Stimulated activated CD4-positive, alpha-beta T cell treated with anti-CD3 and anti-CD28 coated beads, Interleukin-1b, Interleukin-23, amount 100 ng/mL, for 48 hours (primary cell): ENCODE measurements at places on chromosomes 16 and 17.
A peak's percentile ranks its signal among the peaks of the same experiment; 100 is the strongest.

DNA sequence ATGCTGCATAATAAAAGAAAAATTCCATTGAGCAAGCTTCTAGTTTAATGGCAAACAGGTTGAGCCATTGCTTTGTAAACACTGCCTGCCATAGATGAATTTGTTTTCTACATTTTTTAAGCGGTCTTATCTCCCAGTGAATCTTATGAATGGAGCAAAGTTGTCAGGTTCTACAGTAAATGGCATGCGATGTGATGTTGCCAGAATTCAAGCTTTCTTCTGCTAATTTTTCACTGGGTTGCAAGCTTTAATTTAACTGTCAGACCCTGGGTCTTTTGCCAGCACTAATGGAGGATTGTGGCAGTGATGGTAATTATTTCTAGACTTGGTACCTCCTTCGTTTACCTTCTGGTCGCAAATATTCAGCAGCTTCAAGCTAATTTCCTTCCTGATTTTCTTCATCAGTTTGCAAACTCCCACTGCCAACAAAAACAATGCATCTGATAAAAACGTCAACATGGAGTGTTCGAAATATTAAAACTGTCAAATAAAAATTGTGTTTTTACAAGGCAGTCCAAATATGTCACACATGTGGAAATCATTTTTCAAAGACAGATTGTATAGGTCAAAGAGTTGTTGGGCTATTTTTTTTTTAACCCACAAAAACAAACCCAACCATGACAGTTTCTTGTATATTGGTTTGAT, 274.2 kb upstream of the ERCC4 start:
- DNase-seq = no peak

- no peak for DNase-seq
Measured at GRCh38 chr16:67652578-67653127, 7.4 kb downstream of the ACD start.

DNA sequence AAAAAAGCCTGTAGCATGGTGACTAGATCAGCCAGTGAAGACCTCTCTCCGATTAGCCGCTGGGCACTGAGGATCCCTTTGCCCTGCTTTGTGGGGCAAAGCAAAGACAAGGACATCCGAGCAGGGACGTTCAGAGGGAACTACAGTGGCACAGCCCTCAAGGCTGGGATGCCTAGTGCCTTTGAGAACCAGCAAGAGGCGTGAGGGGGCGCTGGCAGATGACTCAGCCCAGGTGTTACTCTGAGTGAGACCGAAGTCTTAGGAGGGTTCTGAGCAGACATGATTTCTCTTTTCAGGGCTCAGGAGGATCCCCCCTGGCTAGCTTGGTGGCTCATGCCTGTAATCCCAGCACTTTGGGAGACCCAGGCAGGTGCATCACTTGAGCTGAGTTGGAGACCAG, 178.6 kb downstream of the CPPED1 start:
- DNase-seq = no peak

GRCh38 chr17:19460700-19461099, 49.7 kb downstream of the RNF112 start:
- DNase-seq = no peak

- no peak for DNase-seq
Measured at GRCh38 chr16:50809561-50809960, 67.7 kb downstream of the CYLD start.

GRCh38 chr17:30477774-30478115, 537 bp downstream of the GOSR1 start:
- no peak for DNase-seq

DNA sequence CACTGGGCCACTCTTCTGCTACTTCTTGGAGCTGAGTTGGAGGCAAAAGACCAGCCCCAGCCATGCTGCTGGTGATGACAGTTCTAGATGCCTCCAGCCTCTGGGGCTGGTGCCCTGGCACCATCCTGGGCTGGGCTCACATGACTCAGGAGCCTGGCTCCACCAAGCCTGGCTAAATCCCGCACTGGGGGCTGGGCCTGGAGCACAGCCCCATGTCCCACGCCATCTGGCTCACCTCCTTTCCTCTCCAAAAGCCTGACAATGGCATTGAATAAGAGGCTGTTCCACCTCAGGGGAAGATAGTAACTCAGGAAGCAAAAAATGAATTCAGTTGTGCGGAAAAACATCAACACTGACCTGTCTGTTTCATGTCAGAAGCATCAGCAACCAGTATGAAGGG, 45.1 kb upstream of the MTSS2 start:
- DNase-seq = no peak

- no peak for DNase-seq
Measured at GRCh38 chr16:62717026-62717425, 680.8 kb upstream of the CDH8 start.

DNA sequence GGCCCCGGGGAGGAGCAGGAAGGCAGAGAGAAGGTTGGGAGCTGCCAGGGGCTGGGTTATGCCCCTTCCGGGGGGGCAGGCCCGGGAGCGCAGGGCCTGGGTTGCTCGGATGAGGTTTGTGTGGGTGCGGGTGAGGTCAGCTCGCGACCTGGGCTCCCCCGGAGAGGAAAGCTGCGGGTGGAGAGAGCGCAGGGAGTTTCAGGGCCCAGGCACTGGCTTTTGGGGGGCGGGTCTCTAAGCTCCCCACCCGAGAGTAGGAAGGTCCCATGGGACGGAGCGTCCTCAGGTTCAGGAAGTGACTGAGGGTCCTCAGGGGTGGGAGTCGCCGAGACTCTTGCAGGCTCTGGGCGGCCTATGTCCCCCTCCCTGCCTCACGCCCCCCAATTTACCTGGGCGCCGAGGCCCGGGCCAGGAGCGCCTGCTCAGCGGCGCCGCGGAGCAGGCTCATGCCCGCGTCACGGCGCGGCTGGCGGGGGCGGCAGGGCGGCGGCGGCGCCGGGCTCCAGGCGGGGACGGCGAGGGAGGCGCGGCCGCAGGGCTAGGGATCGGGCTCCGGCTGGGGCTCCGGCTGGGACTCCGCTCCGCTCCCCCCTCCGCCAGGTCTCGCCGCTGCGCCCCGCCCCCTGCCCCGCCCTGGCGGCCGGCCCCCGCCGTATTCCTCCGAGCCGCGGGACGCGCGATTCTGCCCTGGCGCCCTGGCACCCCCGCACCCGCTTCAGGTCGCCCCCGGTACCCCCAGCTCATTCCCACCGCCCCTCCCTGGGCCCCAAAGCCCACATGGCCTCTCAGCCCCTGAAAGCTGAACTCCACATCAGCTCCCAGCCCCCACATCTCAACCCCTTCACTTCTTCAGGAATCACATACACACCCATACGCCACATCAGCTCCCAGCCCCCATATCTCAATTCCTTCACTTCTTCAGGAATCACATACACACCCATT, at the start of gene DOK4:
Gene DOK4, minus strand, starts transcription at position 578 of the 942 bp plus-strand sequence. CDS start 6,986 bp downstream, outside the sequence.
- DNase-seq = peak; percentile 76

- DNase-seq = no peak
Measured at GRCh38 chr16:57955572-57956188, 15.2 kb downstream of the CNGB1 start.

- DNase-seq = no peak
Measured at GRCh38 chr16:4113358-4114256, 2.6 kb downstream of the ADCY9 start.

DNA sequence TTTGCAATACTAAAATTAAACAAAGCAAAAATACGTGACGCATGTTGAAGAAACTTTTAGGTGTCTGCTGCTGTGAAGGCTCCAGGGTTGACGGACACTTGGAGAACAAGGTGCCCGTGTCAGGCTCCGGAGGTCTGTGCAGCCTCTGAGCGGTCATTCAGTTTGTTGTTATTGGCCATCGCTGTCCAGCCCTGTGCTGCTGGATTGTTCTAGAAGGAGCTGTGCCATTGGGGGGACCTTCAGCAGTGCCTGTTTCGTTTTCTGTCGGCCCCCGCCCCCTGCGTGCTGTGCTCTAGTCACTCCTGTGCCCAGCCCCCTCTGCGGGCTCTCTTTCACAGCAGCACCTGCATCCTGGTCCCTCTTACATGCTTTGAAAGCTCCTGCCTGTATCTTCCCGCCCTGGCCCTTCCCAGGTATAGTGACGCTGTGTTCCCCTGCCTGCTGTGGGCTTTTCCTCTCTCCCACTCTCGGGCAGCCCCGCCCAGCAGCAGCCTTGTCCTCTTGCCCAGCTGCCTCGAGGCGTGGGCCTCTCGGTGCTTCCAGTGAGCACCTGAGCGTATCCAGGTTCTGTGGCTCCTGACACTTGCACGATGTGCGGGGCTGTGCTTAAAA, 50.7 kb downstream of the RNF213 start:
- DNase-seq = no peak

- DNase-seq = peak; percentile 86
Measured at GRCh38 chr16:2969545-2970521, 685 bp downstream of the PAQR4 start.

DNA sequence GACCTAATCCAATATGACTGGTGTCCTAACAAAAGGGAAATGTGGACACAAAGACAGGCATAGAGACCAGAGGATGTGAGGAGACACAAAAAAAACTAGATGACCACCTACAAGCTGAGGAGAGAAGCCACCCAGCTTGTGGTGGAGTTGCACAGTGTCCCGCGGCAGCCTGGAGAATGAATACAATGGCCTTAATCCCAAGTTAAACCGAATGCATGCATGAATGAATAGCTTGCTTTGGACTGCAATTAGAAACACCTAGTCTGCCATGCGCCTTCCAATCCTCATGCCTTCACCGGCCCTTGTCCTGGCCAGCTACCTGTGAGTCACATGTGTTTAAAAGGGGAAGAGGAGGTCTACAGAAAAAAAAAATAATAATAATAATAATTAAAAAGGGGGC, 72.0 kb downstream of the CNGB1 start:
- no peak for DNase-seq

DNA sequence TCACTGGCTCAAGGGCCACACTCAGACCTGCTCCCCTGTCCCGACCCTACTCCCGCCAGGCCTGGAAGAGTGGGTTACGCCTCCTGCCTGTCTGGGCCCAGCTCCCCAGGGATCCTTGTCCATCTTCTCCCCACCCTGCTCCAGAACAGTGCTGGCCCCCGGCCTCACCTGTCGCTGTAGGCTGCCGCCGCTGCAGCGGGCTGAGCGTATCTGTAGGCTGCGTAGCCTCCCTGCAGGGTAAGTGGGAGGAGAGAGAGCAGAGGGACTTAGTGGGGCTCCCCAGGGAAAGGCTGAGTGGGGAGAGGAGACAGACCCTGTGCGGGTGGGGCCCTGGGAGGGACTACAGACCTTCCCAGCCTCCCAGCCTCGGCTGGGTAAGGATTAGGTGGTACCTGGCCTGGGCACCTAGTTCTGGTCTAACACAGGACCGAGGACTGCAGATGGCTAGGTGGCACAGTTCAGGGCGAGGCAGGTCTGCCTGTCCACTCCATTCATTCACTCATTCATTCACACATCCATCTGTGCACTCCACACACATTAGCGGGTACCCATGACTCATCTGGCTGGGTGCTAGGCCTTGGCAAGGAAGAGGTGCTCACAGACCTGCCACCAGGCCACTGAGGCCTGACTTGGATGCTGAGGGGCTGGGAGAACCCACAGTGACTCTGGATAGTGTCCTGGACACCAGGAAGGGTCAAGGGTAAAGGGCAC, 20.9 kb downstream of the ENGASE start:
- DNase-seq = no peak

GRCh38 chr17:18851201-18851600, 6.7 kb upstream of the PRPSAP2 start:
- no peak for DNase-seq

DNA sequence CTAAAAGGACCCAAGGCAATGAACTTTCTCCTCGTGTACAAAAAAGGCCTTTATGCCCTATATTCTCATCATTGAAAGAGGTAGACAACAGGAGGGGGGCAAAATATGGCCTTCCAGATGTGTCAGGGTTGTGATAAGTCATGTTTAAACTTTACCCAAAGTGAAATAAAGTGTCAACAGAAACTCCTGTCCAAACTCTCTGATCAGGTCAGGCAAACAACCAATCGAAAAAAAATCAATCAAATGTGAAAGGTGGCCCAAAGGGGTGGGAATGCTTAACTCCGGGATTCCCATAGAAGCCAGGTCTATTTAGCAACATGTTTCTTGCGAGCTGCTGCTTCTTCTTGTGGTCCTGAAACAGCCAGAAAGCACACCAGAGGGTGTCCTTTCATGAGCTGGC, 49.5 kb upstream of the SOX9 start:
- no peak for DNase-seq

DNA sequence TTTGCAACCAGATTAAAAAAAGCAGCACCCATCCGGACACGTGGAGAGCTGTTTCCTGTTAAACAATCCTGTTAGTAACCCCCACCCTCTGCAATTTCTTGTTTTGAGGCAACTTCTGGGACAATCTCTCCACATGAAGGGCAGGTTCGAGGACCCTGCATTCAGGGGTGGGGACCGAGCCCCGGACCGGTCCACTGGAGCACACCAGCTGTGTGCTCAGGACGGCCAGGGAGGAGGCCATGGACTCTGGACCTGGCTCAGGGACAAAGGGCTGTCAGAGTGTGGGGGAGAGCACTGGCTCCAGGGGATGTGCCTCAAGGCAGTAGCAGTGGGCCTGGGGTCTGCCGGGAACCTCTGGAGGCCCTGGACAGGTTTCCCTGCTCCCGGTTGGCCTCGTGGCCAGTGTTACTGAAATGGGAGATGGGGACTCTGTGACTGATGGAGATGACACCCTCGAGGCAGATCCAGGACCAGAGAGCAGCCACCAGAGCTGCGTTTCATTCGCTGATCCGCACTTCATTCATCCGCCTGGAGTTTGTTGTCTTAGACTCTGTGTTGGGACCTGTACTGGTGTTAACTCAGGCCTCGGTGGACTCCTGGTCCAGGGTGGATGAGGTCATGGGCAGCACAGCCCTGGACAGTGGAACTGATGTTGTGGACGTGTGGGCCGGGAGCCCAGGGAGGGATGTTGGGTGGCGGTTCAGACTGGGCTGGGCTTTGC, 2.9 kb upstream of the CPNE7 start:
- DNase-seq = no peak

DNA sequence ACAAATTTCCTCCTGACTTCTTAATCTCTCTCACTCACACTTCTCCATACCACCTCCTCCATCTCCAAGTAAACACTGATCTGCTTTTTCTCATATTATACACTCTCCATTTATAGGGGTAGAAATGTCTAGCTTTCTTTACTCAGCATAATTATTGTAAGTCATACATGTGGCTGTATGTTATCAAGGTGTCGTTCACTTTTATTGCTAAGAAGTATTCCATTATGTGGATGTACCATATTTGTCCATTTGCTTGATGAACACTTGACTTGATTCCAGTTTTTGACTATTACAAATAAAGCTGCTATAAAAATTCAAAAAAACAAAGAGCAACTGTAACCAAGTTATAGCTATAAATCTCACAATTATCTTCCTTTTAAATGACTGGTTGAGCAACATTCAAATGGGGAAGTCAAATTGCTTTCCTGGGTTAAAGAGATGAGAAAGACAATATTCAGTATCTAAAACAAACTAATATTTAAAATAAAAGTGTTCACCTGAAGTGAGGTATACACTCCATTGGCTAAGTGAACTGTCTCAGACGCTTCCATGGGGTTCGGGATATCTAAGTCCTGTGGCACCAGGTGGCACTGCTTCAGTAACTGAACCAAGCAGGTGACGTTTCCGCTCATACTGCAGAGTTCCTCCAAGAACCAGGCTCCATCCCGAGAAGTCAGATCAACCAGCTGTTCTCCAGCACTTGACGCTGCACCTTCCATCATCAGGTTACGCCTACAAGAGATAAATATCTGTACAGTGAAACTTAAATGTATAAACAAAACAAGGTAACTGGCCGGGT, 32.6 kb upstream of the ARL6IP1 start:
- no peak for DNase-seq

- no peak for DNase-seq
Measured at GRCh38 chr16:71637398-71637797, 11.4 kb downstream of the MARVELD3 start.

- peak; percentile 63 for DNase-seq
Measured at GRCh38 chr17:49851387-49852291, 3.8 kb upstream of the TAC4 start.
